Foreskin melanocyte (primary cell): ENCODE measurements at places on chromosomes 4 and X.

- DNase-seq = no peak
Observed at GRCh38 chr4:108081256-108081655, 87.5 kb downstream of the LEF1 start.

- DNase-seq = peak; percentile 80
Observed at GRCh38 chr4:8010618-8011017, 71.0 kb upstream of the AFAP1 start.

GRCh38 chr4:127203562-127204200, 429.1 kb upstream of the INTU start:
- DNase-seq = no peak

DNA sequence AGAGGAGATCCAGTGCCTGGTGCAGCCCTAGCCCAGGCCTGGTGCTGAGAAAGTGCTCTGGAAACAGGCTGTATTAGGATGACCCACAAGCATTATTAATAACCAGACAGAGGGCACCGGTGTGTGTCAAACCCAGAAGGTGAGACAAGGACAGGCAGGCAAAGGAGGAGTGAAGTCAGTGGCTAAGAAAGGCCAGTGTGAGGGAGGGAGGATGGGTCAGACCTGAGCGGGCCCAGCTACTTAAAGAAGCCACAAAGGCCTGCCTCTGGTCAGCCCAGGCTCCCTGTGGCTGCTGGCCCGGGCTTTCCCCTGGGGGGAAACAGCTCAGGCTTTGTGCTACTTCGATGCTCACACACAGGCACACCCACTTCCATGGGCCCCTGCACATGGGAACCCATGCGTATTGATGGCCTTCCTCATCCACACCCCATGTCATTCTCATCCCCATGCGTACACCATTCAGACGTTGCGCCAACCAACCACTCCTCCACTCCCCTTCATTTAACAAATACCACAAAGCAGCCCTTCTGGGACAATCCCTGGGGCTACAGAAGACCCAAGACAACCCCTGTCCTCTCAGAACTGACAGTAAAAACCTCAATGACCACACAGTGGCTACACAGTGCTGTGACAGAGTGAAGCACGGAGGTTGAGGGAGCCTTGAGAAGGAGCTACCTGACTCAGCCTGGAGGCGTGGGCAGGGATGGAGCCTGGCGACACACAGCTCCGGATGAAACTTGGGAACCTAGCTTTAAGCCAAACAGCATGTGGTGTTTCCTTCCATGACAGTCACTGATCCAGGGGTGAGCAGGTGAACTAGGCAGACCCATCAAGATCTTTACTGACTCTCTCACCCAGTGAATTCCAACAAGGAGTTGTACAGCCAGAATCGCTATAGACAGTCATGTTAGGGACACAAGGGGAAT, 24.9 kb upstream of the MTM1 start:
- no peak for DNase-seq

- DNase-seq = no peak
Observed at GRCh38 chr4:139042981-139043460, 27.4 kb downstream of the NOCT start.

GRCh38 chr4:151624626-151625565, 135.9 kb downstream of the GATB start:
- DNase-seq = no peak

DNA sequence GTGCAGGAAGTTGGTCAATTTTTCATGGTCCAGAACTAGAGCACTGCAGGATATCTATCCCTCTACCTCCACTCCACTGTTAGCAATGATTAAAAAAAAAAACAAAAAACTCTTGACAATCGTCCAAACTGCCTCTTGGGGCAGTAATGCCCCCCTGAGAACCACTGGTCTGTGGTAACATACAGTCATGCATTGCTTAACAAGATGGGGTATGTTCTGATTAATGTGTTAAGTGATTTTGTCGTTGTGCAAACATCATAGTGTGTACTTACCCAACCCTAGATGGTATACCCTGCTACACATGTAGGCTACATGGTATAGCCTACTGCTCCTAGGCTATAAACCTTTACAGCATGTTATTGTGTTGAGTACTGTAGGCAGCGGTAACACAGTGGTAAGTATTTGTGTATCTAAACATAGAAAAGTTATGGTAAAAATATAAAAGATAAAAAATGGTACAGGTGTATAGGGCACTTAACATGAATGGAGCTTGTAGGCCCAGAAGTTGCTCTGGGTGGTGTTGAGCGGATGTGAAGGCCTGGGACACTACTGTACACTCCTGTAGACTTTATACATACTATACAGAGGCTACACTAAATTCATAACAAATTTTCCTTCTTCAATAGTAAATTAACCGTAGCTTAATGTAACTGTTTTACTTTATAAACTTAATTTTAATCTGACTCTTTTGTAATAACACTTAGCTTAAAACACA, 34.1 kb downstream of the ART3 start:
- no peak for DNase-seq
